ENCODE measurements at places on chromosomes 3 and 15.

- no peak for DNase-seq
These were observed 2.6 kb downstream of the TSEN2 start for GRCh38 chr3:12486916-12487315.

GRCh38 chr15:79093352-79093935, 2.9 kb upstream of the RASGRF1 start:
- no peak for DNase-seq

DNA sequence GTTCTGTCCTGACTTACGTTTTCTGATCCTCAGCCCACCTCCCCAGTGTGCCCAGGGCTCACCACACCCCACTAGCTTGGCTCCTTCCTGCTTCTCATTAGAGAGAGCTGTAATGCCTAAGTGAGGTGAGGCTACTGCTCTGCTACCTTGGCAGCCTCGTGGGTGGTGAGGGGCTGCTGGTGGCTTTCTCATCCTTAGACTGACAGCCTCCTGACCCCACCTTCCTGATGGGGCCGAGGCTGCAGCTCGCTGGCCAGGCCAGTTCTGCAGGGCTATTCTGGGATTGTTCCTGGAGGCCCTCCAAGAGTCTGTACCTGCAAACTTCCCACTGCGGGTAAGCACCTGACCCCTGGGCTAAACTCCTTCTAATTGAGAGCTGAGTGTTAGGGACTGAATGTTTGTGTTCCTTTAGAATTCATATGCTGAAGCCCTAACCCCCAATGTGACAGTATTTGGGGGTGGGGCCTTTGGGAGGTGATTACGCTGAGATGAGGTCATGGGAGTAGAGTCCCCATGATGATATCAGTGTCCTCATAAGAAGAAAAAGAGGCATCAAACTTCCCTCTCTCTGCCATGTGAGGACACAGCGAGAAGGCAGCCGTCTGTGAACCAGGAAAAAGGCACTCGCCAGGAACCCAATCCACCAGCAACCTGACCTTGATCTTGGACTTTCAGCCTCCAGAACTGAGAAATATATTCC, 38.1 kb upstream of the IQSEC1 start:
- DNase-seq = no peak

DNA sequence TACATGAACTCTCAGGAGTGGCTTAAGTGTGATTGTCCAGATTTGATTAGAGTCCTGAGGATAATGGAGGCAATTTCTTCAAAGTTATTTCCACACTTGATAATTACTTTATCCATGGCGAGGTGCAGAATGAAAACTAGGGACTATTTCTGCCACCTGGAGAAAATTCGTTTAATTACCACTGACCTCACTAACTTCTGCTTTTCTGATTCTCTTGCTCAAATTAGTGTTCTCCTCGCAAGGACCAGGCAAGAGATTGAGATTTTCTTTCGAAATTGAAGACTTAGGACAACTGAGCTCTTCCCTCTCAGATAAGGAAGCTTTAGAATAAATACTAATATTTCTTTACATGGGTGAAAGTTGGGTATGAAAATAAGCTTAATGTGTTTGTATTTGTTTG, 135.2 kb downstream of the RYR3 start:
- no peak for DNase-seq

- DNase-seq = no peak
These were observed 238.2 kb downstream of the TUSC7 start for GRCh38 chr3:116947809-116948208.

DNA sequence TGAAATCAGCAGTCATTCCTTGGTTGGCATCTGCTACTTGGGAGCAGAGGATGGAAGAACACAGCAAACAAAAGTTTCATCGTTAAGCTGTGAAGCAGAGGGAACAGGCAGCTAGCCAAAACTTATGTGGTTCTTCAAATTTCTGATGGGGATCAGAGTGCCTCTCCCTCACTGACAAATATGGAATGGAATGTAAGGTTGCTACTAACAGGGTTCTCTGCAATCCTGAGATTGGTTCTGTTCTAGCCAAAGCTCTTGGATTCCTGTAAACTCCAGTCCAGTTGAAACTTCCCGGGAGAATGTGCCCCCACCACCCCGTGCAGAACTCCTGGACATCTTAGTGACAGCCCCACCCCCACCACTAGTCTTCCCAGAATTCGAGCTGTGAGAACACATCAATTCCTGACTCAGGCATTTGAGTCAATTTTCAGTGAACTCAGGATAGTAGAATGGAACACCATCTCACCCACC, 55.9 kb upstream of the PHLDB2 start:
- no peak for DNase-seq

DNA sequence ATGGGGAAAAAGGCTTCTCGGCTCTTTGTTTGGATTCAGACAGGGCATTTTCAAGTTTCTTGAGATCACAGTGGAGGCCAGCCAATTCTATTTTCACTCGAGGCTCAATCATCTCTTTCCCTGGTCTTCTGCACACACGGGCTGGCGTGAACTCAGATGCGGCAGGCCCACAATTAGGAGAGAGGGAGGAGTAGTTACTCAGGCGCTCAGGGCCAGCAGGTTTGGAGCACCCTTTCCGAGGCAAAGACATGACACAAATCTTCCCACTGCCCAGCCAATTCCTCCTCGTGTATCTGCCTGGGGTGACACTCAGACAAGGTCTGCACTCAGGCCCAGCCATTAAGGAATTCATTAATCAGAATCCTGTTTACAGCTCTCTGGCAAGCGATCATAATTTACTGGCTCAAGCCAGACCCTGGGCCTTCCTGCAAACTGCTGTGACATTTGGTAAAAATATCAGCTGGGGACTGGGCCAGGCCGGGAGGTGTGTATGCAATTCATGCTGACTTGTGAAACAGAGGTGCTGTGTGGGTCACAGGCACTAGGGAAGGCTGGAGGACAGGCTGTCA, 68.1 kb upstream of the TLE3 start:
- no peak for DNase-seq

GRCh38 chr3:166889241-166889640, 490.9 kb downstream of the ZBBX start:
- no peak for DNase-seq

DNA sequence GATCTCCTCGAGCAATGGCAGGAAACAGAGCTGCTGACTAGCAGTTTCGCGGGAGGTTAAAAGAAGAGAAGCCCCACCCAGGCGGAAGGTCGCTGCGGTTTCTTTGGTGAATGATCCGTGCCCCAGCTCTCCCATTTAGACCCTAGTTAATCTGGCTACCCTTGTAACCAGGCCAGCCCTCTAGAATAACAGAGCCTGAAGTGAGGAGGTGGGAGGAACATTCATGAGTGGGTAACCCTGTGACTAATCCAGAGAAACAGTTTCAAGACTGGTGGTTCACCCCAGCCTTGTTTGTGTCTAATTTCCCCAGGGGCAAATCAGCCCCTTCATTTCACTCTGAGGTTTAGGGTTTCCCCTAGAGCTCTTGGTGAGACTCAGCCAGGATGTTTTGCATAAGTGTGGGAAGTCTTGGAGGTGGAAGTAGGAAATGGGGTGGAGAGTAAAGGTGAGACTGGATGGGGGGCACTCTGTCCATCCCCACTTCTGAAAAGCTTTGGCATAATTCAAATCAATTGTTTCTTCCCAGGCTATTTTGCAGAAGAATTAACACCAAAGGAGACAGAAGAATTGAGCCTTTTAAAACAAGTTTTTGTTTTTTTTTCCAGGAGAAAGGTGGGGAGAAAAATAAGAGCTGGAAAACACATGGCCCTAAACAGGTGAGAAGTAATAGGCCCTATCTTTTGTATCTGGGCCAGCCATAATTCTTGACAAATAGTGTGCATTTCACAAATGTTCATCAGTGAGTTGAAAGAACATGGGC, 303.1 kb downstream of the RPLP1 start:
- peak; percentile 88 for DNase-seq

DNA sequence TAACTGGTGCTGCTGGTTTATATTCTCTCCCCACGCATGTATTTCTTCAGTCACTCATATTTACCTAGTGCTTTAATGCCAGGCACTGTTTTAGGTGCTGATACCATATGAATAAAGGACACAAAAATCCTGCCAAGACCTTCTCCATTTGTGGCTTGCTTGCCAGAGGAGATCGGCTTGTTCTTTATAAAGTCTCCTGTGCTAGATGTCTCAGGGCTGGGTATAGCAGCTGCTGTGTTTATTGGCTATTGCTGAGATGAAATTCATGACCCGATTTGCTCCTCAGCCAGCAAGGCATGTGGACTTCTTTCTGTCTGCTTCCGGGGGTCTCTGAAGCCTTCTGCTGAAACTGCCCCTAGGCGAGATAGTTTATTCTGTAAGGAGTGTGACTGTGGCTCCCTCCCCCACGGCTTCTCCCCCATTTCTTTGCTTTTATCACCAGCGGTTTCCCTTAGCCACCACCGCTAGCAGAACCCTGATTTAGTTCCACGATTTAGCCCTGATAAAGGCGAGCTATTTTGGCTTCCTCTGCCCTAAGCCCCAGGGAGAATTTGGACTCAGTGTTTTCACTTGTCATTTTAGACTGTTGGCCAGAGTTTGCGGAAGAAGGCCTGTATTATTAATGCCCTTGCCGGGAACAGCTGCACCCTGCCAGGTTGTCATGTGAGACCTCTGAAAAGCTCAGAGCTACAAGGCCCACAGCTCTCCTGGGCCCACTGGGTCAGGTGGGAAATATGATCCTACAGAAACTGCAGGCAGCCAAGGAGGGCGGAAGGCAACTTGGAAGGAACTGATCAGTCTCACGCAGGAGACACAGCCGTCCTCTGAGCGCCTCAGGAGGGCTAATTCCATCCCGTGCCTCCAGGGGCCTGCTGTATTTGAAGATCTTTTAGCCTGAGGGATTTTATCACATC, 46.8 kb downstream of the ST6GAL1 start:
- no peak for DNase-seq

DNA sequence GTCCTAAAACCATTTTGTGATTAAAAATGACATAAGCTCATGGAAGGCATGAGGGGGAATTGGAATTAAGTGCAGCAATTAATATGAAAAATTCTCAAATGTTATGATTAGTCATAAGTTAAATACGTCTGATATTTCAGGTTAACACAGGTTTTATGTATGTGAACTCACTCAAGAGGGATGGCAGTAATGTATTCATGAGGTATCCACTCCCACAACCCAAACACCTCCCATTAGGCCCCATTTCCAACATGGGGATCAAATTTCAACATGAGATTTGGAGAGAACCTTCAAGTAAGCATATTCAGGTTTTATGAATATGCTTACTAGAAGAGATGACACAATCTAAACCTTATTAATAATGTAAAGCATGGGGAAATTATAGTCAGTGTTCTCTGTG, 41.6 kb upstream of the IL20RB start:
- no peak for DNase-seq
